Midbrain (tissue), 1 donor: ENCODE measurements at places on chromosomes 7 and 10.

- no peak for DNase-seq
Observed at GRCh38 chr7:832167-832967, at the start of gene SUN1. SUN1 (plus strand) TSS chr7:832476; CDS start chr7:832525, 49 bp downstream.

DNA sequence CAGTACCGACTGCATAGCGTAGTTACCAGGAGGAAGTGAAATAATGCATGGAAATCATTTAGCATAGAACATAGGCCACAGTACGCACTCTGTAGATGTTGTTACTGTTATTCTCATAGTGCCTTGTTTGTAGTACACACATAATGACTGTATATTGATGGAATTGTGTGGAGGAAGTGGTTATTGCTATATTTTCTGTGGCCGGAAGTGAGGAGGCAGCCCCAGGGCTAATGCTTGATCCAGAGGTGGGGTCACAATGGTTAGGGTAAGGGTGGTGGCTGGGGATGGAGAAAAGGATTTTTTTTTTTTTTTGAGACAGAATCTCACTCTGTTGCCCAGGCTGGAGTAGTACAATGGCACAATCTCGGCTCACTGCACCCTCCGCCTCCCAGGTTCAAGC lies 4.5 kb upstream of the MGAM start:
- no peak for DNase-seq

DNA sequence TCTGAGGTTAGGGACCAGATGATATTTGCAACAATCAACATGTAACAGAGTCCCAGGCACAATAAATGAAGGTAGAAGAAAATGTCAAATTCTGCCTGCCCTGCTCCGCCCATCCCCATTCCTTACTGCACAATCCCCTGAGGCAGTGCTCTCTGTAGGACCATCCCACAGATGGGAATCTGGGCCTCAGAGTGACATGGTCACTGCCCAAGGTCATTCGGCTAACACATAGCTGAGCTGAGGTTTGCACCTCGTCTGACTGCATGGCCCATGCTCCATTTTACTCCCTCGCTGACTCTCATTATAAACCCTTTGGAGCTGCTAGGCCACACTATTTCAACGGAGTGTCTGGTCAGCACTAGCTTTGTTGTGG lies 1.2 kb downstream of the HOGA1 start:
- no peak for DNase-seq

DNA sequence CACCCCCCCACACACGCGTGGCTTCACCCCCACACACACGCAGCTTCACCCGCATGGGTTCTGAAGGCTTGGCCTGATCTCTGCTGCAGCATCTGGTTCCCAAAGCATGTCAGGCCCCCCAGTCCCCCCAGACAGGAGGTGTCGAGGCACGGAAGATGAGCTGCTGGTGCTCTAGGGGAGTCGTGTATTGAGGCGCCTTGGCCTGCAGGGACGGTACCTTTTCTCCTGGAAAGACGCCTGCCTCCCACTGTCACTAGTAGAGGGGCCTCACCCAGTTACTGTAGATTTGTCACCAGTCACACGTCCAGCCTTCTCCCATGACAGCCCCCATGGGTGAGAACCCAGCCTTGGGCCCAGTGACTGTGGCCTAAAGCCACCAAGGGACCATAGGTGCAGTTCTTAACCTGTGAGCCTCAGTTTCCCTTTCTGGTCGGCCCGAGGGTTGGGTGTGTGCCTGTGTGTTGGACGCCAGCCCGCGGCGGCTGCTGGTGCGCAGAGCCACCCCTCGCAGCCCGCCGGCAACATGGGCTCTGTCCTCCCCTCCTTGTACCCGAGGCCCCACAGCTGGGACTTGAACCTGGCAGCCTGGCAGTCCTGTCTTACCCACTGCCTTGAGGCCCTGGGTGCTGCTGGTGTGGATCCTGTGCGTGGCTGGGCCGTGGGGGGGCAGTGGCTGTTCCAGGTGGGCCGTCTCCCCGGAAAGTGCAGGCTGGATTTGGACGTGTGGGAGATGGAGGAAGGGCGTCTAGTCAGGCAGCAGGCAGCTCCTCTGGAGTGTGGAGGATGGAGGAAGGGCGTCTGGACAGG lies 81.7 kb downstream of the NKX6-2 start:
- no peak for DNase-seq

DNA sequence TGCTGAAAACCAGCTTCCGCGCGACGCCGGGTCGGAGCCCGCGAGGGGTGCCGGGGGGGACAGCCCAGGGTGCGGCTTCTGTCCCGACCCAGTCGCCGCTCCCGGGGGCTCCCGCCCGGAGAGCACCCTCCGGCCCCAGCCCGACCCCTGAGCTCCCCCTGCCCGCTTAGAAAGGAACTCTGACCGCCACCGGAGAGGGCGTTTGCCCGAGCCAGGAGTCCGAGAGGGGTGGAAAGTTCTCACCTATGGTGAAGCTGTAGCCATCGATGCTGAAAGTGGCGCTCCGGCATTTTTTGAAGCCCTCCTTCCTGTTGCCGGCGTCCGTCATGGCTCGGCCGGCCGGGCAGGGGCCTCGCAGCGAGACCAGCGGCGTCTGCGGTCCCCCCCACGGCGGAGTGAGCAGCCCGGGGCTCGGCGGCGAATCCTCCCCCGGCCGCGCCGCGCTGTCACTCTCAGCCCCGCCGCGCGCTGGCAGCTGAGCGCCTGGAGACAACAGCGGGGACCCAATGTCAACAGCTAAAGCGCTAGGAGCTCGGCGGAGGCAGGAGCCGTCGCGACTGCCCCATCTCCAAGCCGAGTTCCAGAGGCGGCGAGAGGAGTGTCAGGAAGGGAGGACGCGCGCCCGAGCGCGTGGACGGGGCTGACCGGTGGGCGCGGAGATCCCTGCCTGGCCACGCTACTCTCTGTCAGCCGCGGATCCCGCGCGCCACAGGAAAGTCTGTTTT lies 191.6 kb downstream of the LSM5 start:
- DNase-seq, result no peak

DNA sequence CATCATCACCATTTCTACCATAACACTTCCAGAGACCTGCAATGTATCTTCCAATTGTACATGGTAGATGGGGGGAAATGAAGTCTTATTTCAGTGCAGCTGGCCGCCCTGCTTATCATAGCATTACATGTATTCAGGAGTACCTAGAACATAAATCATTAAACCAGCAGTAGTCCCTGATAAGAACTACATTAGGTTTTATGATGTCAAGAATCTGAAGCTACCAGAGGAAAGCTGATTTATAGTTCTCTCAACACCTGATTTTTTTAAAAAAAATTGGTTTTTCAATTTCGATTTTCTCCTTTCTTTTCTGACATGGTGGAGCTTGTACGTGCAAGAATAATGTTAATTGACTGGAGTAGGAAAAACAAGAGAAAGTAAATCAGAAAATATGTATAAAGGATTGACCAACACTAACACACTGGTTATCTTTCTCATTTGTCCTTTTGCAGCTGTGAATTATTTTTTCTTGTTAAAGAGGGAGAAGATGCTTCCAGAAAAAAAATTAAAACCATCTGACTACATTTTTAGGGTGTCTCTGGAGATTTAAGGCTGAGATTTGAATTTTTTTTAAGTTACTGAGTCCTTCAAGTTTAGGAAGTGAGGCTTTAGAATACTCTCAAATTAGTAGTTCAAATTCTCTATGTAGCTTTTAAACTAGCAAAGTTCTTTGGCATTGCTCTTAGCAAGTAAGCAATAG lies 59.1 kb downstream of the CSTF2T start:
- DNase-seq, result no peak

GRCh38 chr7:98713165-98713810 lies 96.2 kb downstream of the NPTX2 start:
- DNase-seq, result no peak

DNA sequence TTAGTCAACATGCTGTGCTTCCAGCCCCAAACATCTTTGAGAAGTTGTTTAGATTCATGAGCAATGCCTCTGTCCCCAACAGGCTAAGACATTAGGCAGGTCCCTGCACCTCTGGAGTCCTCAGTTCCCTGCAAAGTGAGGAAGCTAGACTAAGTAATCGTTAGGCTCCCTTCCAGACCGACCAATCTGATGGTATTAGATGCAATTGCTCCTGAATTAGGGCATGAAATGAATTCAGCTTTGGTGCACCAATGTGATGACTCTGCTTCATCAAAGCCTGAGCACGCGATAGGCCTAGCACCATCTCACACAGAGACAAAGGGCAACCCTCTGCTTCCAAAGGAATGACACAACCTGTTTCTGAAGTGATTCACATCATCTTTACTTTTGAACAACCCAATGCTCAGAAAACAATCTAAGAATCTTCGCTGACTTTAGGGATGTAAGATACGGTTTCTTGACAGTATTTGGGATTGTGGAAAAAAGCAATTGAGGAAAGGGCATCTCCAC lies 723 bp upstream of the TES start:
- no peak for DNase-seq

- DNase-seq, result no peak
Observed at GRCh38 chr7:100875356-100875751, 451 bp downstream of the SRRT start.

DNA sequence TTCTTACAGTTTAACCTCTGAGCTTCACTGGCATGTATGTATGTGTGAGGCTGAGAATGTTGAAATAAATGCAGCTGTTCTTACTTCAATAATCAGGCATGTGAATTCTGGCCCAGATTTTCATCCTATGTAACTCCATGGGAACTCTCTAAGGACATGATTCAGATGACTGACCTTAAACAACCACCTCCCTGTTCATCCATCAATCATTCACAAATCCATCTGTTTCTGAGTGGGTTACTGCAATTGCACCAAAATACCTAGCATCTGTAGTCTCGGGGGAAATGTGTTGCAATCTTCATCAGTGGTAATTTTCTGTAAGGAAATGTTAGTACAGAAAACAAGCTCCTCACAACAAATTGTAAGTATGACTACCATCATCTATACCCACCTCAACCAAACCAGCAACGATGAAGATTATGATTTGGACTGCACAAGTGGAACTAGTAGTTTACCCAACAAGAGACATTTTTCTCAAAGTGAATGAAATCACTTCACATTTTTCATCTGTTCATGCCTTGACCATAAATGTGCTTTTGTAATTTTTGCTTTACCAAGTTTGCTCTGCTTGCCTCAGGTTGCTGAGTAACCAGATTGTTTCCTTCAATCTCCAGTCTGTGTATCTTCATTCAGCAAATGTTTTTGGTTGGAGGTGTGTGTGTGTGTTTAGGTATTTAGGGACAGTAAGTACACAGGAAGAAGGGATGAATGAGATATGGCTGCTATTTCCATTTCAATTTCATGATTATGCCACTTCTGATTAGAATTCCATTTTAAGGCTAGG lies 65.7 kb upstream of the FZD8 start:
- DNase-seq, result no peak

- no peak for DNase-seq
Observed at GRCh38 chr10:43524434-43525247, 49.8 kb downstream of the ZNF239 start.

DNA sequence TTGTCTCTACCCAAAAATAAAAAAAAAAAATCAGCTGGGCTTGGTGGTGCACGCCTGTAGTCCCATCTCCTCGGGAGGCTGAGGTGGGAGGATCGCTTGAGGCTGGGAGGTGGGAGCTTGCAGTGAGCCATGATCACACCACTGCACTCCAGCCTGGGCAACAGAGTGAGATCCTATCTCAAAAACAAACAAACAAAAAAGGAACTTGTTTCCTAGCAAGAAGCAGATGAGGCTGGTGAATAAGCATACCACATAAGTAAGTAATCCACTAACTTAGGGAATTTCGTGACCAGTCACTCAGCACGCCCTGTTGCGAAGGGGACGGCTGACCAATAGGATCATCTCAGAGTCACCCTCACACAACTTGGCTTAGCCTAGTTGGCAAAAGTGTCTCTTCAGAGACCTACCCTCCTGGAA lies 64.6 kb downstream of the CUX1 start:
- no peak for DNase-seq

DNA sequence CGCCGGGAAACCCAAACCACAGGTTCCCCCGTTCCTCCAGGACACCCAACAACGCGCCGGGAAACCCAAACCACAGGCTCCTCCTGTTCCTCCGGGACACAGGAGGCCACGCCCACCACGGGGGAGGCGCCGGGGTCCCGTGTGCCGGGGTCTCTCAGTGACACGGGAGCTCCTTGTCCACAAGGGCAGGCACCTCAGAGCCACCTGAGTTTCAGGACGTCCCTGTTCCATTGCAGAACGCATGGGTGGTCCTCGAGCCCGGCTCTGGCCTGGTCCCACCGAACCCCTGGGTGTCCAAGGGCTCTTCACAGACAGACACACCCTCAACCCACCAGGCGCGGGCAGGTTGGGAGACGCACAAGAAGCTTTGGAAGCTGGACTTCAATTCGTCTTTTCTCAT lies 57.6 kb upstream of the ADGRA1 start:
- no peak for DNase-seq

DNA sequence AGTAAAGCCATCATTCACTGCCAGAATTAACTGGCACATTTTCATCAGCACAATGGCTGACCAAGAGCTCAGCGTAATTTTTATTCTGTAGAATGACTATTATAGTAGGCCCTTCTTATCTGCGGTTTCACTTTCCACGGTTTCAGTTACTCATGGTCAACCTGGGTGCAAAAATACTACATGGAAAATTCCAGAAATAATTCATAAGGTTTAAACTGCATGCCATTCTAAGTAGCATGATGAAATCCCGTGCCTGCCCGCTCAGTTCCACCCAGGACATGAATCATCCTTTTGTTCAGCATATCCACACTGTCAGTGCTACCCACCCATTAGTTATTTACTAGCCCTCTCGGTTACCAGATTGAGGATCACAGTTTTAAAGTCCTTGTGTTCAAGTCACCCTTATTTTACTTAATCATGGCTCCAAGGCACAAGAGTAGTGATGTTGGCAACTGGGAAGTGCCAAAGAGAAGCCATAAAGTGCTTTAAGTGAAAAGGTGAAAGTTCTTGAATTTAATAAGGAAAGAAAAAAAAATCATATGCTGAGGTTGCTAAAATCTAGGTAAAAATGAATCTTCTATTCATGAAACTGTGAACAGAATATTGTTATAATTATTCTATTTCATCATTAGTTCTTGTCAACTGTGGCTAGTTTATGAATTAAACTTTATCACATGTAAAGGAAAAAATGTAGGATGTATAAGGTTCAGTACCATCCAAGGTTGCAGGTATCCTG lies 204.9 kb downstream of the DOCK4 start:
- DNase-seq, result peak; percentile 48

GRCh38 chr7:18799899-18800298 lies 304.4 kb downstream of the HDAC9 start:
- DNase-seq, result no peak

DNA sequence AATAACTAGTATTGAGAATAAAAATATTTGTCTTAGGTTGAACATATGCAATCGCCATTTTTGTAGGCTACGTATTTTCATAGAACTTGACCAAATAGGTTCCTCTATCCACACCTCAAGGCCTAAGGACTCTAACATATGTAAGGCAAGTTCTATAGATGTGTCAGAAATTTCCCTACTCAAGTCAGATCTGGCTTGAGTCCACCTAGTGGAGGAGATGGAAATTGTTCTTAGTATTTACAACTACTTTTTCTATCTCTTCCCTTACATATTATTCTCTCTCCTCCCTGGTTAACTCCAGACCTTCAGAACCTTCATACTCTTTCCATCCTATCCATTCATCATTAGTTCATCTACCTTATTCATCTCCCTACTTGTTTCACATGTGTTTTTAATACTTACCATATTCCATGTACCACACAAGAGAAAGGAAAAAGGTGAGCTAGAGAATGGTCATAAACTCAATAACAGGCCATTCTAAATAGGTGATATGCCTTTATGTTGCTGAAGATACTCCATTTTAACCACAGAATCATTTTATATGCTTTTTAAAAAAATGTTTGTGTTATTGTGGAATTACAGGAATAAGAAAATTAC lies 174.5 kb upstream of the HDAC9 start:
- no peak for DNase-seq
